ENCODE measurements at places on chromosomes 6 and 20.

DNA sequence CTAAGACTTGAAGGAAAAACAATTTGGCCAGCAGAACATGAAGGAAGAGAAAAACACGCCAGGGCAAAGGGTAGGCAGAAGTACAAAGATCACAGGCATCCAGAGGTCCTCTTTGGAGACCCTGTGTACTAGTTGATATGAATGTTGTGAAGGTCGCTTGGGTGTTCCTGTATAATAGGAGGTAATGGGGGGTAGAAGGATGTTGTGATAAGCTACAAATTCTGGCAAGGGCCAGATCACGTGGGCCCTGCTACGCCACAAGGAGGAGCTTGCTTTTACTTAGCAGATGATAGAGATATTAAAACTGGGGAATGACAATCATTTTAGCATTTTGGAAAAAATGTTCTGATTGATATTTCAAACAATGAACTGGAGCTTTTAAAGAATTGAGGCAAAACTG, 878 bp upstream of the HLA-DMA start:
- no peak for DNase-seq

- DNase-seq = no peak
These were observed 153.9 kb downstream of the SOX4 start for GRCh38 chr6:21747441-21747840.

DNA sequence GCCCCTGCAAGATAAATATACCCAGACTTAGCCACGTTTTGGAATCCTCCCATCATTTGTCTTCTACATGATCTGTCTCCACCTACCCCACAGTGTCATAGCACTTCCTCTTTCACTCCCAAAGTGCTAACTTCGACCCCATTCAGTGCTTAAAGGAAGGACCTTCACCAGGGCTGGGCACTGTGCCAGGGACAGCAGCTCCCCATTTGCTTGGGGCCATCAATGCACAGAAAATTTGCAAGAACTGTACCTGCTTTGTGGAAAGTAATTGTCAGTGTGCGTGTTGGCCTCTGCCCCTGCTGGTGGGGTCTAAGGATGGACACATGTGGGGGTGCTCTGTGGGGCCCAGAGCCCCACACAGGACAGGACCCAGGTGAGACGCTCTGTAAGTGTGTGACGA, 5.2 kb upstream of the BPIFA2 start:
- no peak for DNase-seq

DNA sequence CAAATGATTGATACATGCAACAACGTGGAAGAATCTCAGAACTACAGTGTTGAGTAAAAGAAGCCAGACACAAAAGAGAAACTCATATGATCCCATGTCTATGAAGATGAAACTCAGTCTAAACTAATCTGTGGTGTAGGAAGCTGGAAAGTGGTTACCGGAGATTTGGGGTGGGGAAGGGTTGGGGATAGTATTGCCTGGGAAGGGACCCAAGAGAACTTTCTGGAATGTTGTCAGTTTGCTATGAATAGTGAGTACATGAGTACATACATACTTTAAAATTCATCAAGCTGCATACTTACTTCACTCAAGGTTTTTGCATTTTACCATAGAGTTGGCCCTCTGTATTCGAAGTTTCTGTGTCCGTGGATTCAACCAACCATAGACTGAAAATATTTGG, 106.0 kb downstream of the SAMD5 start:
- no peak for DNase-seq

GRCh38 chr6:61538801-61539200, 747.2 kb downstream of the KHDRBS2 start:
- no peak for DNase-seq

DNA sequence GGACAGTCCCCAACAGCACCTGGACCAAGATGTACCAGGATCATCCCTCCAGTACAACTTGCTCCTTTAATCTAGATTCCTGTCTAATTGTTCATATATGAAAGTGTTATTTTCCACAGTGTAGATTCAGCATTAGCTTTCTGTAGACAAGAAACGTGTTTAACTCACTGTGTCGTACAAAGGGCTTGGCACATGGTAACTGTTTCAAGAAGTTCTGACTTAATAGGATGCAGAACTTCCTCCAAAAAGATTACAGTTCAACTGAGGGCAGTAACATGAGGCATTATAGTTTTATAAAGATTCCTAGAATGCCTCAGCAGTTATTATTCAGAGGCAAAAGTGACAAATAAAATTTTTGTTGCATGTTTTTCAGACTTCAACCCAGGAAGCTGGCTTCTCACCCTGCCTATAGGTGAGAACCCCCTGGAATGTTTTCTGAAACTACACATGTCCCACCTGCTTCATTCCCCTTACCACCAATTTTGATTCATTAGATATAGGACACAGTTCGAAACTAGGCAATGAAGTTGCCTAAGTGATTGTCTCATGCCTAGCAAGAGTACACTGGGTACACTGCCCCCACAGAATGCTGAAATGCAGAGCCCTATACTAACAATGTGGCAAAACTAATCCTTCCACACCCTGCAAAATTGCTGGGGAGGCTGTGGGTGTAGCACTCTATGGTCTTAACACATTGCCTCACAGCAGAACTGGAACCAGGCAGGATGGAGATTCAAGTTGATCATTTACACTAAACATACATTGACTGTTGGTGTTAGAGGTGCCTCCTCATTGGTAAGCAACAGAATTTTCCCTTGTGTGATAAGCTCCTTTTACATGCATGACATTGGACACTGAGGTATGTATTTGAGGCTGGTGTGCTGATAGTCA, 22.6 kb upstream of the SH3BGRL2 start:
- DNase-seq = no peak

- peak; percentile 27 for DNase-seq
These were observed 10.6 kb downstream of the RPS10 start for GRCh38 chr6:34414999-34415858.

GRCh38 chr6:14396826-14397517, 279.4 kb downstream of the CD83 start:
- DNase-seq = no peak

GRCh38 chr20:7285918-7286556, 518.6 kb downstream of the BMP2 start:
- peak; percentile 93 for DNase-seq

GRCh38 chr6:114304304-114304887, 38.4 kb downstream of the HS3ST5 start:
- DNase-seq = no peak

DNA sequence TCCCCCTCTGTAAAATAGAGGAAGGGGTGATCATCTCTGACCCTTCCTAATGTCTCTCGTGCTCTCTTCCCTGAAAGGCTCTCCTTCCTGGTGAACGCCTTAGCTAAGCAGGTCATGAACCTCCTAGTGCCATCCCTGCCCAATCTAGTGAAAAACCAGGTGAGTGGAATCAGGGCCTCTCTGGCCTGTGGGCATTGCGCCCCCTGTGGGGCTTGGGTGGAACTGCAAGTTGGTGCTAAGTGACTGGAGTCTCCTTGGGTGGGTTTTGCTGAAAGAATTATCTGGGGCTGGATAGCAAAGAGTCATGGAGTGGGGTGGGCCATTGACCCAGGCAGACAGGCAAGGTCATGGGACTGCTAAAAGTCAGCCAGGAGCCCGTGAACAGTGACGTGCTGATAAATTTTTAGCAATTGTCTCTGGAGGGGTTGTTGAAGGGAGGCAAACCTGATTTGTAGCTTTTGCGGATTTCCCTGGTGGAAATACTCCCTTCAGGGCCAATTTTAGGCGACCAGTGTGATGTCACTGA, 8.9 kb downstream of the BPIFB1 start:
- DNase-seq = peak; percentile 16

DNA sequence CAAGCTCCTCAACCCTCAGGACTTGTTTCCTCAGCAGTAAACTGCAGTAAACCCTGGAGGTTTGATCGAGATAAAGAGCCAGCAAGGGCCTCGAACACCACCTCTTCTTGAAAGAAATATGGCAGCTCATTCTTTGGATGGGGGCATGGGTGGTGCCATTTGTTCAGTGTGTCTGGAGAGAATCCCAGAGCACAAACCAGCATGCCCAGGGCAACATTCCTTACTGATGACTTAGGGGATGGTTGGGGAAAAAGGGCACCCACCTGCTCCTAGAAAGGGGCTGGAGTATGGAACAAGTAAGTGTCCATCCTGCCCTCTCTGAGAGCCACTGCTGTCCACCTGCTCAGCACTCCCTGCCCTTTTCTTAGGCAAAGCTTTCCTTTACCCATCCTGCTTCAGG, 31.3 kb upstream of the ZFAND3 start:
- DNase-seq = no peak

- no peak for DNase-seq
These were observed 103.6 kb downstream of the PAX1 start for GRCh38 chr20:21808863-21809664.

DNA sequence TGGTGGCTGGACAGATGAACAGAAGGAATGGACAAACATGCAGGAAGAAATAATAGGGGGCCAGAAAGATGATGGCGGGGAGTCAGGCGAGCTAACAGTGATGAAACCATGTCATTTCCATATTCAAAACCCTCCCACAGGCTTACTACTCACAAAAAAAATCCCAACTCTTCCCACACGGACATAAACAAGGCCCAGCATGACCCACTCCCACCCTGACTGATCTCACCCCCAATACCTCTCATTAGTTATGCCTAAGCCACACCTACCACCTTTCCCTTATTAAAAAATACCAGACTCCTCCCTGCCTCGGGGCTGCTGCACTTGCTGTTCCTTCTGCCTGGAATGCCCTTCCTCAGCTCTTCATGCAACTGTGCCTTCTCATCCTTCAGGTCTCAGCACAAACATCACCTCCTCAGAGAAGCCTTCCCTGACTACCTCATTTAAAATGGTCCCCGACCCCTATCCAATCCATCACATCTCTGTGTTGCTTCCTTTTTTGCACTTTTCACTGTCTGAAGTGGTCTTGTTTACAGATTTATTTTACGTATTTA, 145.8 kb downstream of the PREX1 start:
- no peak for DNase-seq

DNA sequence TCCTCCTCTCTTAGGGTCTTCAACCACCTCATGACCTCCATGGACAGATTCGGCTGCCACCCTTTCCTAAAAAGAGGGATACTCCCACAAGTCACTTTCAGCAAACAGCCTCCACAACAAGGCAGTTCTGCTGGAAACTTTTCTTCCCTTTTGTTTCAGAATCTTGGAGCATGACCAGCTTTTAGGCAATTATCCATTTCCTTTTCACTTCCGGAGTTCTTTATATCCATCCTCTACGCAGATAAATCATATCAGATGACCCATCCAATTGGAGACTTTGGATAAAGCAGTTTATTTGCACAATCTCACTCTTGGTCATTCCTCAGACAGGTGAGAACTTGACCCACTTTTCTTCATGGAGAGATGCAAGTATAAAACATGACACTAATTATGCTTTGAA, 398.5 kb downstream of the LMBRD1 start:
- no peak for DNase-seq

DNA sequence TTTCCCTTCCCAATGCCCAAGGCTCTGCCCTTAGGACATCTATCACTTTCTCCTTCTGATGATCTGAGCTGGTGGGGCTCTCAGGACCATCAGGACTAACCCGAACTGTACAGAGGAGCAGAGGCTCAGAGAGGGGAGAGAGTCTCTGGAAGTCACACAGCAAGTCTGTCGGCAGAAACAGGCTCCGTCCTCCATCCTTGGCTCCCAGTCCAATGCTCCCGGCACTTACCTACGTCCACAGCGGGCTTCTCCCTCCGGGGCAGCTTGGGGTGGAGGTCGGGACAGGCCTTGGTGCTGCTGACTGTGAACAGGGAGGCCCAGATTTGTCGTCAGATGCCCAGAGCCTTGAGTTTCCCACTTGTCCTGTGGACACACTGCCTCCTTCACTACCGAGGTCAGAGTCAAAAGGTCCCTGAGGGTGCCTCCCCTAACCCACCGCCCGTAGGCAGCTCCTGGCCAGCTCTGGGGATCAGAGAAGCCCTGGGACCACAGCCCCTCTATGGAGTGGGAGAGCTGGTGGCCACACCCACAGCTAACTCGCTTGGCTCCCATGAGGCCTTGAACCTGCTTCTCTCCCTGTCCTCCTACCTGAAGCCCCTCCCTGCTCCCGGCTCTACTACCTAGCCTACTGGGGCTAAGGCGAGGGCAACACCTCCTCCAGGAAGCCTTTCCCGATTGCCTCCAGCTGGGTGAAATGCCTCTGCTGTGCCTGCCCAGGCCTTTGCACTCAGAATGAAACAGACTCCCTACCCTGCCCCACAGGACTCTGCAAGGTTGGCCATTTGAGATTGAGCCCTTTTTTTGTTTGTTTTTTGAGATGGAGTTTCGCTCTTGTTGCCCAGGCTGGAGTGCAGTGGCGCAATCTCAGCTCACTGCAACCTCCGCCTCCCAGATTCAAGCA, 22.6 kb downstream of the VSTM2L start:
- no peak for DNase-seq

- DNase-seq = no peak
These were observed 14.1 kb upstream of the CPNE5 start for GRCh38 chr6:36853325-36853724.

DNA sequence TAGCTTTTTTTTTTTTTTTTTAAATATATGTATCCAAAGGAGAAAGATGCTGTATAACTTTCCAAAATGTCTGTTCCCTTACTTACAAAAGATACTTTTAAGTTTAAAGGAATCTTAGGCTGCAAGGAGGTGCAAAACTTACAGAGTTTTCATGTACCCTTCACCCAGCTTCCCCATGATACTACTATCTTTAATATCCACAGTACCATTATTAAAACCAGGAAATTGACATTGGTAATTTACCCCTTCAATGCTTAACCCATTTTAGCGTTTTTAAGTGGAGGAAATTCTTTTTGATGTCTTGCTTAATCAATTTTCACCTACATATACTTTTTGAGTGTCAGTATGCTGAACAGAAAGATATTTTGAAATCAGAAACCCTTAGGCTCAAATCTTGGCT, 310.9 kb downstream of the PRL start:
- no peak for DNase-seq
